ENCODE measurements at places on chromosomes 4 and X.
A peak's percentile ranks its signal among the peaks of the same experiment; 100 is the strongest.

DNA sequence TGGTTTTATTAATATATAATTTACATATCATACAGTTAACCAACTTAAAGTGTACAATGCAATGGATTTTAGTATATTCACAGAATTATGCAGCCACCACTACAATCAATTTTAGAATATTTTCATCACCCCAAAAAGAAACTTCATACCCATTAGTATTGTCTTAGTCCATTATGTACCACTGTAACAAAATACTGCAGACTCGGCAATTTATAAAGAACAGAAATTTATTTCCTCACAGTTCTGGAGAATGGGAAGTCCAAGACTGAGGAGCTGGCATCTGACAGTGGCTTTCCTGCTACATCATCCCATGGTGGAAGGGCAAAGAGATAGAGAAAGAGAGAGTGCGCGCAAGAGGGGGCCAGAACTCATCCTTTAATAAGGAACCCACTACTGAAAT lies 8.9 kb upstream of the ZCCHC13 start:
- DNase-seq = no peak

DNA sequence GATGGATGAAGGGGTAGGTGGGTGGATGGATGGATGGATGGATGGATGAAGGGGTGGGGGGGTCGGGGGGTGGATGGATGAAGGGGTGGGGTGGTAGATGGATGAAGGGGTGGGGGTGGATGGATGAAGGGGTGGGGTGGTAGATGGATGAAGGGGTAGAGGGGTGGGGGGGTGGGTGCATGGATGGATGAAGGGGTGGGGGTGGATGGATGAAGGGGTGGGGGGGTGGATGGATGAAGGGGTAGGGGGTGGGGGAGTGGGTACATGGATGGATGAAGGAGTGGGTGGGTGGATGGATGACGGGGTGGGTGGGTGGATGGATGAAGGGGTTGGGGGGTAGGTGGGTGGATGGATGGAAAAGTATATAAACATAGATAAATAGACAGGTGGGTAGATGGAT lies 74.2 kb downstream of the PRKX start:
- no peak for DNase-seq

GRCh38 chr4:104967034-104967401 lies 179.7 kb upstream of the TET2 start:
- DNase-seq = peak; percentile 2

- no peak for DNase-seq
Measured at GRCh38 chr4:45033676-45034419, 307.5 kb upstream of the GNPDA2 start.

GRCh38 chr4:48813964-48814363 lies 16.9 kb upstream of the OCIAD1 start:
- DNase-seq = no peak

DNA sequence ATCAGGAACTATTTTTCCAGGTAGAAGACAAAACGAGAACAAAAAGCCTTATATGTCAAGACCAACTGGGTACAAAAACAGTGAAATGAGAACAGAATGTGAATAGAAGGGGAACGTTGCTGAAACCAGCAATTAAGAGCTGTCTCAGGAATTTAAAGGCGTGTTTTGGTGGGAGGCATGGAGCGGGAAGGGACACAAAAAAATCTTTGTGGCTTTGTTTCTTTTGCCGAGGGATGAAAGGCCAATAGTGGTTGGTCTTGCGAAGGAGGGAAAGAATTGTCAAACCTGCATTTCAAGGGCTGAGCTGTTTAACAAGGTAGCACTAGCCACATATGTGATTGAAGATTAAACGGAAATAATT lies 103.8 kb downstream of the USP46 start:
- DNase-seq = no peak

- no peak for DNase-seq
Measured at GRCh38 chr4:71540749-71541269, 202.0 kb downstream of the SLC4A4 start.

DNA sequence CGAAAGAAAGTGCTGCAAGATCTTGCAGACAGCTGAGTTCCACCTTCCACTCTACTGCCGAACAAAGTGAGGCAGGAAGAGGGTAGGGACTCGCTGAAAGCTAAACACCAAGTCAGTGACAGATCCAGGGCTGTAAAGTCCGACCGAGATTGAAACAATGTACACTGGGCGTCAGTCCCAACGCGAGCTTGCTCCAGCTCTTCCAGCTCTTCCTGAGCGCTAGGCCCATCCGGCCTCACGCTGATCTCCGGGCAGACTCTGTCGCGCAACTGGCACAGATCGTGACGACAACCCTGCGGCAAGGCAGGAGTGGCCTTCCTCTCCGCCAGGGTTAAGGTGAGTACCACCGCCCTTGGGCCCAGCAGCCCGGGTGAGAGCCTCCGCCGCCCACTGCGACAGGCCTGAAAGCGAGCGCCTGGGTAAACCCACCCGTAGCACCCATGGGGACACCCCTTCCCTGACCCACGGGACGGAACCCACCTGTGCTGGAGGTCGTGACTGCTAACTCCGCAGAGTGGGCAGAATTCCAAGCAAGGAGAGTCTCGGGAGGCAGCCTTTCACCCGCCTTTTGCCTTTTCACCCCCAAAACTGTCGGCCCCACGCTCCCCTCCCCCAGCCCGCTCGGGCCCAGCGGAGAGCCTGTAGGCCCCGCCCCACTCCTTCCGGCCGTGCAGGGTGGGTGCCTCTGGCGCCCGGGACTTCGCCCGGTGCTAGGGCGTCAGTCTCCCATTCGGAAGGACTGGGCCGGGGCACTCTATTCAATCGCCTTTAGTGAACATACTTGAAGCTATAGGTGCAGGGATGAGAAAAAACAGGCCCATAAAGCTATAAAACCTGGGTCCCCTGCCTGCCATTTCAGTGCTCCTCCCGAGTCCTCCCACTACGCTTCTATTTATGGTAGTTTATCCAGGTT lies at the start of gene TMLHE:
TSS of gene TMLHE (minus strand) at position 641 of the 913 bp plus-strand sequence. CDS start 67,676 bp downstream, outside the sequence.
- peak; percentile 14 for DNase-seq

DNA sequence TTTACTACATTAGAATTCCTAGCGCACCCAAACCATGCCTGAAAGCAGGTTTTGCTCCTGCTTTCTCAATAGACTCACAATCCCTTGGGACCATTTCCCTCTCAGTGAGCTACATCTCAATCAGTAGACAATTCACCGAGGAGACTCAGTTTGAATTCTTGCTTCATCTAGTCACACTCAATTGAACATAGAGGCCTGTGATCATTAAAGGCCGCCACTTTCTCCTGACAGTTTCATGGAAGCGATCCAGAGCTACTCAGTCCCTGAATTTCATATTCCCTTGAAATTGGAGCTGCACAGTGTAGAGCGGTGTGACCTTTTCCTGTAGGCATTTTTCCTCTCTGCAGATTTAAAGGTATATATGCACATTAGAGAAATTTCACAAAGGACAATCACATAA lies 193.9 kb upstream of the SPOCK3 start:
- no peak for DNase-seq

- DNase-seq = no peak
Measured at GRCh38 chr4:43680421-43680820, 768.2 kb downstream of the KCTD8 start.

DNA sequence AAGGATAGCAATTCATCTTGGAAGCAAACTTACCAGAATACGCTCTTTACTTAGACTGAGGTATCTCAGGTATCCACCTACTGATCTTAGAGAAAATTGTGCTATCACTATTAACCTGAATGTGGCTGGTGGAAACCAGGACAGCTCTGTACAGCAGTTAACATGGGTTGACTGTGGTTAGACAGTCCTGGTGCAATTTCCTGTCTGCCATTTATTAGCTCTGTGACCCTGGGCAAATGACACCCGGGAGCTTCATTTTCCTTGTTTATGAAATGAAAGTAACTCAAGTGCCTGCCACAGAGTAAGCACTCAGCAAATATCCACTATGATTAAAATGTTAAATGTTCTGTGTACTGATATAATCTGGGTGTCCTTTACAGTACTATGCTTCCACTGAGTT lies 60.0 kb downstream of the SMC1A start:
- no peak for DNase-seq

DNA sequence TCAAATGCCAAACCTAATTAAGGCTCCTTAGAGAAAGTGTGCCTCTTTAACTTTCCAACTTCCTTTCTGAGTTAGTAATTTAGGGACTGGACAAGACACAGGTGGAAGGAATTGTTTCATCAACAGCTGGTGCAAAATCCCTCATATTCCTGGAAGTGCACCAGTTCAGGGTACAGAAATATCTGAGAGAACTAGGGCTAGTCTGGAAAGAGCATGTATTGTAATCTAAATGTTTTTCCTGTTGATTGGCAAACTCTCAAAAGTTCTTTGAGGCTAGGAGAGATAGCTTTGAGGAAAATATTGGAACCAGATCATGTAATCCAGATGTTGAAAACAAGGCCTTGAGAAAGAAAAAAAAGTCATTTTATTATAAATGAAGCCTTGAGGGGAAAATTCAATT lies 98.1 kb upstream of the C1GALT1C1 start:
- DNase-seq = no peak

DNA sequence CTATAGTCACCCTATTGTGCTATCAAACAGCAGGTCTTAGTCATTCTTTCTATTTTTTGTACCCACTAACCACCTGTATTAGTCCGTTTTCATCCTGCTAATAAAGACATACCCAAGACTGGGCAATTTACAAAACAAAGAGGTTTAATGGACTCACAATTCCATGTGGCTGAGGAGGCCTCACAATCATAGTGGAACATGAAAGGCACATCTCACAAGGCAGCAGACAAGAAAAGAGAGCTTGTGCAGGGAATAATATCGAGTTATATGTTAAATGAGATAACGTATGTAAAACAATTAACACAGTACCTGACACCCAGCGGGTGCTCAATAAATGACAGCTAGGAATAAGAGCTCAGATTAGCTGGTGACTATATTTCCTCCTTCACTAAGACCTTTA lies 88.1 kb upstream of the WDR44 start:
- DNase-seq = no peak

- no peak for DNase-seq
Measured at GRCh38 chr4:2907226-2907625, 56.0 kb downstream of the NOP14 start.

- DNase-seq = no peak
Measured at GRCh38 chr4:136400829-136401228, 1131.5 kb downstream of the PCDH18 start.

- no peak for DNase-seq
Measured at GRCh38 chr4:118180776-118181175, 146.5 kb downstream of the NDST3 start.

- DNase-seq = no peak
Measured at GRCh38 chr4:173187732-173188131, 19.1 kb downstream of the GALNT7 start.

- no peak for DNase-seq
Measured at GRCh38 chr4:125357675-125358074, 42.9 kb downstream of the FAT4 start.

DNA sequence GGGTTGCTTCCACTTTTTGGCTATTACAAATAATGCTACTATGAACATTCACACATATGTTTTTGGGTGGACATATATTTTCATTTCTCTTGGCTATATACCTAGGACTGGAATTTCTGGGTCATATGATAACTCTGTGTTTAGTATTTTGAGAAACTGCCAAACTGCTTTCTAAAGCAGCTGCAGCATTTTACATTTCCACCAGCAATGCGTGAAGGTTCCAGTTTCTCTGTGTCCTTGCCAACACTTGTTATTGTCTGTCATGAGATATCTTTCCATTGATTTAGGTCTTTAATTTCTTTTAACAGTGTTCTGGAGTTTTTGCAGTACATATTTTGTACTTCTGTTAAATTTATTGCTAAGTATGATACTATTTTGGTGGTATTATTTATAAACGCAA lies 48.3 kb downstream of the CLCN5 start:
- no peak for DNase-seq

DNA sequence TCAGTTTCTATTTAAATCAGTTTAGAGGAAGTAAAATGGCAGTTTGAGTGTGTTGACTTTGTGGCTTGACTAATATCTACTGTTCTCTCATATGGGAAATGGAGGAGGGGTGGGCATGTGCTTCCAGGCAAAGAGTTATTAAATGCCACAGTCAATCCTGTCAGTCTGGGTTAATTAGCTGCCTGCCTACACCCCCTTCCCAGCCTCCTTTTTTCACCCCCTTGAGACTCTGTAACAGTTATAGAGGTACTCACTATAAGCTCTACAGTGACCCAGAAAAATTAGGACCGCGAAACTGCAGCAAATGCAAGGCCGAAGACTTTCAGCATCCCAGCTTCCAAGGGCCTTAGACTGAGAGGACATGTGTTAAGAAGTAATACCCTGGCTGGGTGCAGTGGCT lies 165.2 kb downstream of the CORIN start:
- no peak for DNase-seq

GRCh38 chrX:48522291-48522690 lies 683 bp downstream of the EBP start:
- no peak for DNase-seq
